ENCODE measurements at places on chromosomes 4 and X.
A peak's percentile ranks its signal among the peaks of the same experiment; 100 is the strongest.

DNA sequence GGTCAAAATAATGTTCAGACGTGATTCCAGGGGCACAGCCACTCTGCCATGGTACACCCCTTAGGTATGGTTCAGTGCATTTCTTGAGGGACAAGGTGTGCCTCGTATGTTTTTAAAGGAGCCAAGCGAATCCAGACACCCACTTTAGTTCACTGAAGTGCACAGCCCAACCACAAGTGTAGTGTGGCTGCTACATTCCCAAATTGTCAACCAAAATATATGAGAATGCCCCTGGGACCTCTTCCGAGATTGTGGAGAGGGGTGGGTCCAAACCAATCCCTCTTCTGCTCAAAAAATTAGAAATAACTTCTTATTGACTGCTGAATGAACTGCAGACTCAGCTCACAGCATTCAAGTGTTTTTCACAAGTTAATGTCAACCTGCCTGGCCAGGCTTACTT lies 7.4 kb upstream of the BRS3 start:
- no peak for DNase-seq

- peak; percentile 8 for DNase-seq
These were observed 97.0 kb upstream of the LNX1 start for GRCh38 chr4:53688186-53688790.

DNA sequence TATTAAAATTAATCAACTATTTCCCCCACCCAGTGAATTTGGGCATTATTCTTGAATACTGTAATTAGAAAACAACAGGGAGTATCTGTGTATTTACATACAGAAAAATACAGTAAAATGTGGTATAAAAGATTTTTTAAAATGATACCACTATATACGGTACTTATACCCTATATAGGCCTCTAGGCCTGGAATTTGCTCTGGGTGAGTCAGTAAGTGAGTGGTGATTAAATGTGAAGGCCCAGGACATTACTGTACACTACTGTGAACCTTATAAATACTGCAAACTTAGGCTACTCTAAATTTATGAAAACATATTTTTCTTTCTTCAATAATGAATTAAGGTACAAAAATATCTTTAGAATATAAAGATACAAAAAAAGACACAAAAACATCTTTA lies 6.3 kb upstream of the CSN3 start:
- DNase-seq = no peak

DNA sequence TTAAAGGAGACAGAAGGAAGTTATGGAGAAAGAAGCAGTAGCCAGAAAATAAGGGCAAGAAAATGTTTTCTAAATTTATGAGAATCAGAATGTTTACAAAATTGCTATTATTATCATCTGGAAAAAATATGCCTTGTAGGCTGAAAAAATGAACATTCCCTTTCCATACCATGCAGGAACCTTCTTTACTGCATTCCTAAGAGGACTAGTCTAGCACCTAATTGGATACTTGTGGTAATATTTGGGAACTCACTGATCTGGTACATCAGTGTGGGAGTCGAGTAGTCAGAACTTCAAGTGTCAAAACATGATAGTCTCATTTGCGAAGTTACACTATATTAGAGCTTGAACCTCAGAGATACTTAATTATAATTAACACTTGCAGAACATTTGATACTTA lies 51.9 kb downstream of the TET2 start:
- no peak for DNase-seq

GRCh38 chr4:110631584-110632505 lies 9.0 kb upstream of the PITX2 start:
- no peak for DNase-seq

DNA sequence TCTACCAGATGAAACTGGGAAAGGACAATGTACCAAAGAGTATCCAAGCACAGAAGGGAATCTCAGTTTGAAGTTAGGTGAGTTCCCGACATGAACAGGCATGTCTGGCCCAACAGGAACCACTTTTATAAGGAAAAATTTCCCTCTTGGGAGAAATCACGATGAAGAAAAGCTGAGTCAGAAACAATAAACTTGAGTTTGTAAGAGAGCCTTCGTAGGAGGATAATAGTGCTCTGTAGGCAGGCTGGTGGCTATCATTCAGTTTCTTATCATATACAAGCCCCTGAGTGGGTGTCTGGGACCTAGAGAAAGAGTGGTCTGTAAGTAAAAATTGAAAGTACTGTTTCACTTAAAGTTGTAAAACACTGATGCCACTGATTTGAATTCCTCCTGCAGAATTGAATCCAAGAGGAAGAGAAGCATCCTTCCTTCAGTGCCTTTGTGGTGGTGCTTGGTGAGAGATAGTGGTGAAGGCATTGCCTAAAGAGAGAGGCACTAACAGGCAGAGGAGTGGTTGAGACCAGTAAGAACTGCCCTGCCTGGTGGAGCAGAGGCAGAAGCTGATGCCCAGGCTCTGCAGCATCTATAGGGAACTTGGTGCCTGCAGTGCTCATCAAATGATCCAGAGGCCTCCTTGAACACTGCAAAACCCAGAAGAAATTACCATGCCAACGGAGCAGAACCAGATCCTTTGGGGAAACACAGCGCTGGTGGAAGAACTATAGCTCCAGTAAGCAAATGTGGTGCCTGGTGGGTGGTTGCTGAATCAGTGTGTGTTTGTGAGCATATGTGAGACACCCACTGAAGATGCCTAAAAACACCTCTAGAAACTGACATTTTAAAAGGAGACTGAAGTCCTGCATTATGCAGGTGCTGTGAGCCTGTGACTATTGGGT lies 31.7 kb upstream of the METAP1 start:
- DNase-seq = no peak

DNA sequence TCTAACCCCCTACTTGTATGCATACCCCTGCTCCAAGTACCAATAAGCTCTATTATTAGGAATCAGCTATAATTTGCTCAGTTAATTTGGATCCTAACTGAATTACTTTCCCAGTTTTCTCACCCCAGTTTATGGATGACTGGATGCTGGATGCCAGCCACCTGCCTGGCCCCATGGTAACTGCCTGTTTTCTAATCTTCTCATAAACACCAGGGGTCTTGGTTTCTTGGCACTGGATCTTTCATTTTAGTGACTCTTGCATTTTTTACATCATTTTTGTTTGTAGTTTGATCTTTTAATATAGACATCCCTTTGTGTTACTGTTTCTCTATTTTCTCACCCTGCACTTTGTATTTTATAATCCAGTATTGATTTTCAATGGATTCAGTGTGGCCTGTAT lies 246.8 kb downstream of the ADGRL3 start:
- no peak for DNase-seq

- DNase-seq = no peak
These were observed 18.3 kb upstream of the HERC3 start for GRCh38 chr4:88573995-88574394.

- no peak for DNase-seq
These were observed 196.8 kb upstream of the RPS6KA3 start for GRCh38 chrX:20463296-20464075.

DNA sequence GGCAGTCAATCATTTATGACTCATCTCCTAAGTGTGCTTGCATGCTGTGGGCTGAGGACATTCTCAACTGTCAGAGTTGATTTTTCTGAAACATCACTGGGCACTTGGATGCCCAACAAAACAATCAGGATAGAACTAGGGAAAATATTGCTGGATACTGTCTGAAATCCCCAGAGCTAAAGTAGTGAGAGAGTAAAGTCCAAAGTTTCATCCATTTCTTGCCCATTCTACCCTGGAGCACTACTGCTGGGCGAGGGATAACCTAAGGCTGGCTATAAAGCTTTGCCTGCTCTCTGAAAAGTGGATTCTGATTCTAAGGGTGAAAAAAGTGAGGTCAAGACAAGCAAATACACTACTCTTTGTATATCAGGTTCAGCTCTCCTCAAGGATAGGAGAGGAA lies 279.6 kb upstream of the EDA2R start:
- no peak for DNase-seq

DNA sequence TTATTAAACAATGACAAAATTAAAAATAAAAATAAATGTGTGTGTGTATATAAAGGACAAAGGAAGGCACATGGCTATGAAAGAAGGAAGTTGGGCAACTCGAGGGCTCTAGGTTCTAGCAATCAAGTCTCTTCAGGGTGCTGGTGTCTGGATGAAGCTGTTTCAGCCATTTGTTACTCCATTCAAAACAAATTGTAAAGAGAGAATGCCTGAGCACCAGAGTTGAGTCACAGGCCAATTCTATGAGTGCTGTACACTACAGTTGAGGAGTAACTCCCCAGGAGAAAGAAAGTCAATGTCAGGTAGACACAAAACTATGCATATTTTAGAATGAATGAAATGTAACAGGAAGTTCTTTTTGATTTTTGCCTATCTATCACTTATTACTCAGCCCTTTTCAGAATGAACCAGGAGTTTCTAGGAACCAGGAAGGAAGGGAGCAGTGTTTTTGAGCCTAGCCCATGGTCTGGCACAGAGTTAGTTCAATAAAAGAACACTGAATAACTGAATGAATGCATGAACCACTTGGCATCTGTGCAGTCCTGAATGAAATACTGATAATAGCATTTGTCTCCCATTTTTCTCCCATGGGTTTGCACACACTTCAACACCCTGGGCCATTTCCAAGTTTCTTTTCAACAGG lies 151.7 kb upstream of the CPEB2 start:
- DNase-seq = no peak

DNA sequence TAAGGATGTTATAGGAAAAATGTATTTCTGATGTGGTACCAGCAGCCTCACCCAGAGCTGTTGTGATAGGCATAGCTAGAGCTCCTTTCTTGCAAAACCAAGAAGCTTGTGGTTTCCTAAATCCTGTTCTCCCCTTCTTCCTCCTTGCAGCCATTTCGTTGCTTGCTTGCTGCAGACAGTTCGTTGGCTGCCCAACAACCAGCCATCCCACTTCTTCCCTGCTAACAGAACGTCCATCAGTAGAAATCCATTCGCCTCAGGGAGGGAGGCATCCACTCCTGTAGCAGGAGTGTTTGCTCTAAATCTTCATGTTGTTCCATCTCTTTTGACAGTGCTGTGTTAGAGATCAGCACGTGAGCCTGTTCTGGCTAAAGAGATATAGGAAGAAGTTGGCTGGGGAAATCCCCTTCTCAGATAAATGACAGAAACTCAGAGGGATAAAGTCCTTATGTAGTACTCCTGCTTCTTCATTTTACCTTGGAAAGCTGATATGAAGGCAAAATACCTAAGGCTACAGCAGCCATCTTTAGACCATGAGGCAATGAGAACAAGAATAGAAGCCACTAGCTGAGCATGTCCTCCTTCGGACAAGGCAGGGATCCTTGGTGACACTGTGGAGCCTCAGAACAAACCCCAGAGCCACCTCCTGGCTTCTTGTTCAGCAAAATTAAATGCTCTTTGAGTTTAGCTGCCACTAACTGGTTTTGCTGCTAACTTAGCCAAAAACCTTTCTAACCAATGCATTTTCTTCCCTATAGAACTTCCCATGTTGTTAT lies 68.4 kb upstream of the RELL1 start:
- no peak for DNase-seq

DNA sequence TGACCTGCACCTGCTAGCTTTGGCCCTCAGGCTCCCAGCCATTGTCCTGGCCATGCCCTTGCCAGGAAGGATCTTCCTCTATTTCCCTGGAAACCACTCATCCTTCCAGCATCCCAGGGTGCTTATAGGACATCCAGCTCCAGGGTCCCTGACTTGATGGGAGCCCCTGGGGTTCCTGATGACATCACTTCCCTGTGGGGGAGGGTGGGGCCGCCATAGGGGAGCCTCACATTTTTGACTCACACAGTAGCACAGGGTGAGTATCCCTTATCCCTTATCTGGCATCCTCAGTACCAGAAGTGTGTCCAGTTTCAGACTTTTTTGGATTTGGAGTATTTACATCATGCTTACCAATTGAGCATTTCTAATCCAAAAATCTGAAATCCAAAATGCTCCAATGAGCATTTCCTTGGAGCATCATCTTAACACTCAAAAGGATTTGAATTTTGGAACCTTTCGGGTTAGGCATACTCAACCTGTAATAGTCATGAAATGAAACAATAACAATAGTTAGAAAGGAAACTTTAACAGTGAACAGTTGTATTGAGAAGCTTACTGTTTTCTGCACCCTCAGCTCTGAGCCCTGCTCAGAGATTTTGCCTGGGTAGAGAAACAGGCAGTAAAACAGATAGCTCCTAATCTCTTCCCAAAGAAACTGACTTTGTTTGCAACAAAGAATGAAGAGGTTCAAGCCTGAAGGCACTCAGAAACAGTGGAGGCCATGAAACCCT lies 22.1 kb downstream of the TNIP2 start:
- DNase-seq = no peak
